OCI-LY7 (cell line): ENCODE measurements at places on chromosomes 12 and 14. TPM values are rescaled to one million over a fixed set of nuclear protein-coding genes. Genes with fewer than 3 reads are reported as not detected.

The SOAT2 gene
- total RNA-seq = 1.2 and 1.8 TPM in 2 replicates

- no peak for DNase-seq
These were observed 32.2 kb downstream of the SUSD6 start for GRCh38 chr14:69643430-69644200.

The CLEC6A gene
- total RNA-seq = not detected in 2 replicates

- no peak for DNase-seq
These were observed 54.0 kb downstream of the ZNF664 start for GRCh38 chr12:124026755-124027745.

DNA sequence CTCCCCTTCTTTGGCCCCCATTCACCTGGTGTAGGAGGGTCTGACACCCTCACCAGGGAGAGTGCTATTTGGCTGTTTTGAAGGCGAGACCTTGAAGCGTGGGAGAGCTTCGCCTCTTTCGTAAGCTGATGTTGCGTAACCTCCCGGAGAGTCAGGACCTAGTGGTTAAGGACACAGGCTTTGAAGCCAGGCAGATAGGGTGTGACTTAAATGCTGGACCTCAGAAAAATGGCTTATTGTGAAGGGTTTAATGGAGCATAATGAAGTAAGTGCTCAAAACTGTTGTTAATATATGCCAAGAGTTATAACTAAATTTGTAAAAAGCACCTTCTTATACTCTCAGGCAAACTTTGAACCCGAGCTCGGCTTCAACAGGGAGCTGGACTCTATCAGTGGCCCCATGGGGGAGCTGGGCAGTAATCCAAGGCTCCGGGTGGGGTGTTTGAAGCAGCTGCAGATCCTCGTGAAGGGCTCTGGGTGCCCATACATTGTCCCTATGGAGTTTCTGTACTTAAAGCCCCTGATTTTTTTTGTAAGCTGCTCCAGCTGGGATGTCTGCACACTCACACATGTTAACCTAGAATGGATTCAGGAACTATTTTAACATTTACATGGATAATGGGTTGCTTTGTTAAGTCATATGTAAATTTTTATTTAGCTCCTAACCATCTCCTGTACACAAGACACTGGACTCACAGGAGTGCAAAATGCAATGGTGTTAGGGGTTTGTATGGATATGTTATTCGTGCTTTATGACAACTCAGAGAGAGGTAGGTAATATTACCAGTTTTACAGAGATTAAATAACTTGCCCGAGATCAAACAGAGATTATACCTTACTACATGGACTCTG is 26.0 kb downstream of the PPFIBP1 start:
- no peak for DNase-seq

DNA sequence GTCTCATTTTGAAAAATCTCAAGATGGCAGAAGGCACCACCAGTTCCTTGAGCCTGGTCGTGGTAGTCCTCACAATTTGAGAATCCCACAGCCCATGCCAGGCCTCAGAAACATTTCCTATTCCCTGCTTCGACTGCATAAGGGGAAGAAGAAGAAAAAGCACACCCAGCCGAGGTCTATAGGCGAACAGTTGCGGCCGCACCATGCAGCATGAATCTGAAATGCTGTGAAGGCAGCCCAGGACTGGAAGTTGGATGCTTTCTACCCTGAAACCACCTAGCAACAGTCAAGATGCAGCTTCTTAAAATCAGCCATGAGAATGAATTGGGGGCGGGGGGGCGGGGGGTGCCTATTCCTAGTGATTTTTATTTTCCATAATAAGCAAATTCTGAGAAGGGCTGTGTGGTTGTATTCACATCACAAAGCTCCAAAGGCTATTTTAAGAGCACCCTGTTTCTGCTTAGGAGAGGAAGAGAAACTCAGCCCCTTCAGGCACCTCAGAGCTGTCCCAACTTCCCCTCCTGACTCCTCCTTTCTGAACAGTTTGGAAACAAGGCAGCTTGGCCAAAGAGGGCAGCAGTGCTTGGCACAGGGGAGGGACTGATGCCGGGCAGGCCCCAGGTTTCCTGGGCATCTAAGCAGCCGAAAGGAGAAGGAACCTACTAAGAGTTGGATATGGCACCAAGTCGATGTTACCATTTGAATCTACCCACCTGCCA is 172.5 kb upstream of the FOXN3 start:
- peak; percentile 48 for DNase-seq

DNA sequence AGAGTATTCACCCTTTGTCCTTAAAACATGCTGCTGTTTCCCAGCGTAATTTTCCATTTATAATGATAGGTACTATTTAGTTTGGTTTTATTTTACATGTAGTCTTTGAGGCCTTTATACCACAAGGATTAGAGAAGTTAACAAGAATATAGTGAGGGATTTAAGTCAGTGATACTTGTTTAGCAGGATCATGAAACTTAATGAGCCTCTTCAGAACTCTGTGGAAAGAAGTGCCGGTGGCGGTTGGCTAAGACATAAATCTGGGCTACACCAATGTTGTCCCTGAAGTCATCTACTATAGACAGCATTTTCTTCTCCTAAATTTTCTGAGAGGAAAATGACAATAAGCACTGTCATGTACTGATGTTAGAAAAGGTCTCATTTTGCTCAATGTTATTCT is 1226.0 kb upstream of the SEL1L start:
- no peak for DNase-seq

- no peak for DNase-seq
These were observed 17.1 kb downstream of the POU6F1 start for GRCh38 chr12:51200806-51201205.

DNA sequence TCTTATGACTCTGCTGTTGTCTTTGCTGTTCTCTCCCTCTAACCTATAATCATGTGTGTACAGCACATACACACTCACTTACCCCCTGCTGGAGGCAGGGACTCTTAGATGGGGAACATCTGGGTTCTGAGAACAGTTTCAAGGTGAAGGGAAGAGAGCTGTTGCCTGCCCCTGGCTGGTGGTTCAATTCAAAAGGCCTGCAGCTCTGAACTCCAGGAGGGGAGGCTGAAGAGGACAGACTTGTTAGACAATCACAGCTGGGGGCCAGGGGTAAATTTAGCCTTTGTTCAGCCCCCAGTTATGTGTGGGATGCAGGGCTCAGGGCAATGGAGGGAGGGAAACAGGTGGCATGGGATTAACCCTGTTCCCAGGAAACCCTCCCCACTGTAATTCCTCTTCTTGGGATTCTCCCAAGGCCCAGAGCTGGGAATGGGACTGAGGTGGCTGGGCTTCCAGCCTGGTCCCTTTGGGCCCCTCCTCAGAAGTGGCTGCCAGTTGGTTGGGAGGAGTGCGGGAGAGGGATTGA is 1.9 kb downstream of the MYL6B start:
- peak; percentile 39 for DNase-seq

- no peak for DNase-seq
These were observed 213.7 kb downstream of the CCDC59 start for GRCh38 chr12:82144505-82144904.
